NCI-H1092 treated with DMSO at 0.1 percent for 48 hours (cell line): ENCODE measurements at places on chromosomes 12 and 14.

DNA sequence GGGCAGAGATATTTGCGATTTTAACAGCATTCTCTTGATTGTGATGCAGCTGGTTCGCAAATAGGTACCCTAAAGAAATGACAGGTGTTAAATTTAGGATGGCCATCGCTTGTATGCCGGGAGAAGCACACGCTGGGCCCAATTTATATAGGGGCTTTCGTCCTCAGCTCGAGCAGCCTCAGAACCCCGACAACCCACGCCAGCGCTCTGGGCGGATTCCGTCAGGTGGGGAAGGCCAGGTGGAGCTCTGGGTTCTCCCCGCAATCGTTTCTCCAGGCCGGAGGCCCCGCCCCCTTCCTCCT, 271 bp upstream of the PSEN1 start:
- no peak for DNase-seq

DNA sequence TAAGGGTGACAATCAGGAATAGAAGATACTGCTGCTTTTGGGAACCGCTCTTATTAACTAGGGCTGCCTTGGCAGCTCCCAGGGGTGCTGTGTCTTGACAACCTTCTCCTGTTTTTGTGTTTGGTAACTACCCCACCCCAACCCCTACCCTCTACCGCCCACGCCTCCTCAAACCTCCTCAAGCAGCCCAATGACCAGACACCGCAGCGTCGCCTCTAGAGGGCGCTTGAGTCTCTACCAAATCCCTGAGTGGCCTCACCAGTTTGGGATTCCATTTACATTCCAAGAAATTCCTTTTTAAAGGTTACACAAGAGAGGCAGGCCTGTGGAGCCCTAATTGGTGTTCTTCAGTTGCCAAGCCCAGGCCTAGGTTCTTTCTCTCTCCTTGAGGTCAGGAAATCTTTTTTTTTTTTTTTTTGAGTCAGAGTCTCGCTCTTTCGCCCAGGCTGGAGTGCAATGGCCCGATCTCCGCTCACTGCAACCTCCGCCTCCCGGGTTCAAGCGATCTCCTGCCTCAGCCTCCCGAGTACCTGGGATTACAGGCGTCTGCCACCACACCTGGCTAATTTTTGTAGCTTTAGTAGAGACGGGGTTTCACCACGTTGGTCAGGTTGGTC, 72.4 kb upstream of the USP44 start:
- no peak for DNase-seq

- DNase-seq, result no peak
These were observed 70.9 kb downstream of the MON2 start for GRCh38 chr12:62537551-62537950.

- no peak for DNase-seq
These were observed 282.3 kb downstream of the CACNA1C start for GRCh38 chr12:2335109-2335508.

DNA sequence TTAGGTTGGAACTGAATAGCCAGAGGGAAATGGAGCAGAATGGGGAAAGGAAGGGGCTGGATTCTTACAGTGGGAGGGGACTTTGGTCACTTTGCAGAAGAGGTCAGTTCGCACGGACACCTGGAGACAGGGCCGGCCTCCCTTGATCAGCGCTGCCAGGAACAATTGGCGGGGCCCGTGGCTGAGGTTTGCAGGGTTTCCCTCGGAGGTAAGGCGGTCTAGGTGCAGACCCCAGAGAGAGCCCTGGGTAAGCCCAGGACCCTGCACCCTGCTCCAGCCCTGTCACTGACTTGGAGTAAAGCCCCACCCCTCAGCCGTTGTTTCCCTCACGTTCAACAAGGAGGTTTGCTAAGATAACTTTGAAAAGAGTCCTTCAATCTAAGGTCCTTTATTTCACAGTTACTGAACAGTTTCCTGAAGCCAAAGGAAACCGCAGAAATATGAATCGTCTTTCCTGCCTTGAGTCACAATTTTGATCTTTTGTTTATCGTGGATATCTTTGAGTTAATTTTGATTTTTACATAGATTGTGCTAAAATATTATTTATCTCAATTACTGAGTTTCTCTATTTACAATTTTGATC, 231.4 kb upstream of the RTL1 start:
- no peak for DNase-seq
